ENCODE measurements at places on chromosomes 12 and 14.
A peak's percentile ranks its signal among the peaks of the same experiment; 100 is the strongest.

DNA sequence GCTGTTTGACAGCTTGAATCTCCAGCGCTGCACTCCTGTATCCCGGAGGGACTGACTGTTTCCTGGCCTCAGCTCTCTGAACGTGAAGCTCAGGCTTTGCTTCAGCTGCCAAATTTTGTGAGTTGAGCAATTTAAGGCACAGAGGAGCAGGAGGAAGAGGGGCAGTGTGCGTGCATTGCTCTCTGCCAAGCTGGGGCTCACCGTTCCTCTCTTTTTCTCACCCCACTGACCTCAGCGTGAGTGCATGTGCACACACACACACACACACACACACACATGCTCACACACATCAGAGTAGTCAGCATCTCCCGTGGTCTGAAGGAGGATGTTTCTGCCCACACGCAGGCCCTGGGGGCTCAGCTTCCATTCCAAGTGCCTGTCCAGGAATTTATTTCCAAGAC is 27.8 kb upstream of the BDKRB2 start:
- H3K27me3 ChIP-seq: no peaks in the 10 kb centered on the region
- peaks cover 15% of the 10 kb centered on the region for H3K4me1 ChIP-seq
- no peak overlapping the region for H3K4me3 ChIP-seq
- no peak overlapping the region for H3K27ac ChIP-seq
- no peaks in the 10 kb centered on the region for H3K36me3 ChIP-seq

- no peaks in the 10 kb centered on the region for H3K4me1 ChIP-seq
- no peaks in the 10 kb centered on the region for H3K36me3 ChIP-seq
- peak; percentile 81 for DNase-seq
- no peak overlapping the region for H3K27ac ChIP-seq
- no peak overlapping the region for H3K4me3 ChIP-seq
- H3K27me3 ChIP-seq: peaks cover 3% of the 10 kb centered on the region
Measured at GRCh38 chr14:106318700-106319099, 792.3 kb downstream of the TMEM121 start.

DNA sequence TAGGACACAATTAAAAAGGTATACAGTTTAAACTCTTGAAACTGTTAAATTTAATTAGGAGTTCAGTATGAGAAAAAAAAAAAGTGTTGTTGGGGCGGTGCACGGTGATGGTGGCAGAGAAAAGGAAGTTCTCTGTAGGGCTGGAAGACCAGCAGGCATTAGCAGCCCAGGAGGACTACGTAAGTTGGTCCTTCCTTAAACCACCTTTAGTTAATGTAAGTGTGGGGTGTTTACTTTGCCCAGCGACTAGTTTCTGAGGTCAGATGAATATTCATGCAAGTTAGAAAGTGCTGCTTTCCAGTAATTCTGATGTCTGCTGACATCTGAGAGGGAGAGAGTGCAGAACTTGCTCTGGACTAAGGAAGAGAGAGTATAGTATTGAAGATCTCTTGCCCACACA is 54.9 kb downstream of the NKX2-1 start:
- H3K27ac ChIP-seq: no peak overlapping the region
- H3K36me3 ChIP-seq: no peaks in the 10 kb centered on the region
- DNase-seq: no peak
- no peak overlapping the region for H3K4me3 ChIP-seq
- H3K27me3 ChIP-seq: peaks cover 10% of the 10 kb centered on the region

- no peak overlapping the region for H3K27ac ChIP-seq
- no peaks in the 10 kb centered on the region for H3K36me3 ChIP-seq
- peaks cover 6% of the 10 kb centered on the region for H3K27me3 ChIP-seq
- H3K4me3 ChIP-seq: no peak overlapping the region
- no peaks in the 10 kb centered on the region for H3K4me1 ChIP-seq
- no peak for DNase-seq
Measured at GRCh38 chr14:93732524-93732923, 55.8 kb downstream of the PRIMA1 start.

DNA sequence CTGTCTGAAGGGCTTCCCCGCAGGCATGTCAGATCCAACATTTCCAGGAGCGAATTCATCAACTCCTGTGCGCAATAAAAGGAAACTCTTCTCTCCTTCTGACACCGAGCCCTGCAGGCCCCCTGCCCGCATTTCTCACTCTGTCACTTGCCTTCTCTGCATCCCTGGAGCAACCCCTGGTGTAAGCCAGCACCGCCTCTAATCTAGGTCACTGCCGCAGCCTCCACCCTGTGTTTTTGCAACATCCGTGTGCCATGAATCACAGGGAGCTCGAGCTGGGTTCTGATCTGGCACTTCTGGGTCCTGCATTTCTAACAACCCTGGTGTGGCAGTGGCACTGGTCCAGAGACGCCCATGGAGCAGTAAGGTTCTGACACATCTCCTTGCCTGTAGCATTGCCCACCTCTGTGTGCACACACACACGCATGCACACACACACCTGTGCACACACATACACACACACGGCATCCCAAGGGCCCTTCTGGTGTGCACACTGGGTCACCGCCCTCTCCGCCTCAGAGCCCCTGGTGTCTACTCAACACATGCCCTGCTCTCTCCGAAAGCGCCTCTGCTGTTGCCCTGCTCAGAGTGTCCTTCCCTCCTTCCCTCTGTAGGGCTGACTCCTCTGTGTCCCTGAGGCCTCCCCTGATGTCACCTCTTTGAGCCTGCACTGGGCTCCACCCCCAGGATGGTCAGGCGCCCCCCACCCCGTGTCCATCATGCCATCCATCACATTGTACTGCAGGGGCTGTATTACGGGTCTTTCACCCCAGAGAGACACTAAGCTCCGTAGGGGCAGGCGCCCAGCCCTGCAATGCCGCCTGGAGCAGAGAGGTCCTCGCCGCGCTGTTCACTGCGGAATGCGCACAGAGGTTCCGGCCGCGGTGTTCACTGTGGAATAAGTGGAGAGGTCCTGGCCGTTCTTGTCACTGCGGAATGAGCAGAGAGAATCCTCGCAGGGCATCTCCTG is 111.4 kb upstream of the SFSWAP start:
- H3K27ac ChIP-seq: no peak overlapping the region
- H3K27me3 ChIP-seq: no peaks in the 10 kb centered on the region
- no peaks in the 10 kb centered on the region for H3K36me3 ChIP-seq
- H3K4me3 ChIP-seq: no peak overlapping the region
- DNase-seq: no peak

GRCh38 chr12:65728848-65729793 is 95.2 kb upstream of the HMGA2 start:
- peak overlapping the region; percentile 18 for H3K4me3 ChIP-seq
- H3K27me3 ChIP-seq: peaks cover 53% of the 10 kb centered on the region
- no peak overlapping the region for H3K27ac ChIP-seq
- H3K36me3 ChIP-seq: no peaks in the 10 kb centered on the region
- peak; percentile 6 for DNase-seq

GRCh38 chr14:68929623-68930307 is 49.3 kb downstream of the ACTN1 start:
- DNase-seq: no peak
- peaks cover 19% of the 10 kb centered on the region for H3K36me3 ChIP-seq
- H3K4me1 ChIP-seq: peaks cover 64% of the 10 kb centered on the region

- H3K36me3 ChIP-seq: no peaks in the 10 kb centered on the region
- H3K27me3 ChIP-seq: no peaks in the 10 kb centered on the region
- DNase-seq: no peak
- H3K4me3 ChIP-seq: no peak overlapping the region
- peaks cover 12% of the 10 kb centered on the region for H3K4me1 ChIP-seq
- H3K27ac ChIP-seq: no peak overlapping the region
Measured at GRCh38 chr14:99744199-99744872, 48.9 kb upstream of the EML1 start.

DNA sequence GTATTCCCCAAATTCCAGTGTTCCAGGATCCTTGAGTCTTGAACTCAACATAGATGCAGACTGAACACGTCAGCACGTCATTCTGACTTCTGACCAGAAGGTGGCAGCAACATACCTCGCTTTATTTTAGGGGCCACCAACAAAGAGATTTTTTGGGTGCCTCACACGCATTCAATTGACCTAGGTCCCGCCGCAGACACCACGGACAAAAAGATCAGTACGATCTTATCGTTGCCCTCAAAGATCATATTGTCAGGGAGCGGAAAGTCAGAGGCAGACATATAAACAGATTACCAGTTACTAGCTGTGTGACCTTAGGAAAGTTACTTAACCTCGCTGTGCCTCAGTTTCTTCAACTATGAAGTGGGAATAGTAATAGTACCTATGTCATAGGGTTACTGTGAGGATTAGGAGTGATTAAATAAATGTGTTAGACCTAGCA is 6.5 kb upstream of the PRPH start:
- peaks cover 17% of the 10 kb centered on the region for H3K27me3 ChIP-seq
- DNase-seq: peak; percentile 82
- H3K4me1 ChIP-seq: no peaks in the 10 kb centered on the region
- no peaks in the 10 kb centered on the region for H3K36me3 ChIP-seq

DNA sequence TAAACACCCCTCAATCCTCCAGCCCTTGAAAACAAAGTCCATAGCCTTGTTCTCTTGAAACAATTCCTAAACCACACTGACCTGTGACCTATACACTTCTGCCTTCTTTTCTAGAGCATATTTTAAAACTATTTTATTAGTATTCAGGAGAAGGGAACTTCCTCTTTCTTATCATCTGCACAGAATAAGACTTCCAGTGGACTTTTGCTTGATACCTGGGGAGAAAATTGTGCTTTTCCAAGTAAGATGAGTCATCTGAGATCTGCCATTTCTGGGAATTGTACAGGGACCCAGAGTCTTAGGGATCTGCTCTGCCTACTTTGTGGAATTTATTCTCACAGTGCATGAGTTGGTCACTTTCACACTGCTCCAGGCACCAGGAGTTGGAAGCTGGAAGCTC is 10.5 kb upstream of the WNT5B start:
- H3K4me1 ChIP-seq: peaks cover 19% of the 10 kb centered on the region
- no peaks in the 10 kb centered on the region for H3K36me3 ChIP-seq
- no peak overlapping the region for H3K27ac ChIP-seq
- no peak for DNase-seq
- no peaks in the 10 kb centered on the region for H3K27me3 ChIP-seq

DNA sequence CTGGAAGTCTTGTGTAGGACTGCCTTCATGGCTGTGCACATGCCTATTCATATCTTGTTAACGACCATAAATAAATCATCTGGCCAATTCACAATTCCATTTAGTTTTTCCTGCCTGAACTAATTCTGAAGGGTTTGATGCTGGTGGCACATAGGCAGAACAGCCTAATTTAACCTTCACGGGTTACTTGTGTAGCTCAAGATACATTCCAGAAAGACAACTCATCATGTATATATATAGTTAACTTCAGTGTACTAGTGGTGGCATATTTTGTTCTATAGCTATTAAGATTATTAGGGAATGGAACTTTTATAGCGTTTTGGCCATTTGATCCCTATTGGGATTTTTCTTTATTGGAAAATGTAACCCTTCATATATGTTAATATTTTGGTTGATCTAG is 31.4 kb downstream of the CFAP54 start:
- H3K4me3 ChIP-seq: no peak overlapping the region
- peaks cover 16% of the 10 kb centered on the region for H3K4me1 ChIP-seq
- no peak for DNase-seq
- H3K27me3 ChIP-seq: no peaks in the 10 kb centered on the region
- no peaks in the 10 kb centered on the region for H3K36me3 ChIP-seq

GRCh38 chr14:68039593-68039992 is 220.0 kb downstream of the RAD51B start:
- H3K27ac ChIP-seq: no peak overlapping the region
- no peak overlapping the region for H3K4me3 ChIP-seq

GRCh38 chr12:24853588-24853987 is 95.3 kb downstream of the BCAT1 start:
- no peak overlapping the region for H3K27ac ChIP-seq
- no peaks in the 10 kb centered on the region for H3K36me3 ChIP-seq
- H3K4me3 ChIP-seq: no peak overlapping the region
- no peak for DNase-seq
- H3K27me3 ChIP-seq: peaks cover 18% of the 10 kb centered on the region

GRCh38 chr12:111441107-111441928 is 35.6 kb downstream of the SH2B3 start:
- H3K4me1 ChIP-seq: peaks cover 90% of the 10 kb centered on the region
- no peaks in the 10 kb centered on the region for H3K27me3 ChIP-seq
- no peak for DNase-seq

DNA sequence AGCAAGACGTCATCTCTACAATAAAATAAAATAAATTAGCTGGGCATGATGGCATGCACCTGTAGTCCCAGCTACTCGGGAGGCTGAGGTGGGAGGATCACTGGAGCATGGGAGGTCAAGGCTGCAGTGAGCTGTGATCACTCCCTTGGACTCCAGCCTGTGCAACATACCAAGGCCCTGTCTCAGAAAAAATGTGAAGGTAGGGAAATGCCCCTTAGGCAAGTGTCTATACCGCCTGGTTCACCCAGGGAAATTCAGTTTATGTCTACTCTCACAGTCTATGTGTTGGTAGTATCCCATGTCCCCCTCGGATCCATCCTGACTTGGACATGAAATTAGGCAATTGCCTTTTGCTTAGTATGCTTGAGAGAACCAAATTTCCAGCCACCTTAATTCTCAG is 88.4 kb upstream of the TMEM132C start:
- H3K4me1 ChIP-seq: no peaks in the 10 kb centered on the region
- no peak for DNase-seq
- H3K27me3 ChIP-seq: no peaks in the 10 kb centered on the region
- H3K36me3 ChIP-seq: no peaks in the 10 kb centered on the region
- H3K4me3 ChIP-seq: no peak overlapping the region
- H3K27ac ChIP-seq: no peak overlapping the region

DNA sequence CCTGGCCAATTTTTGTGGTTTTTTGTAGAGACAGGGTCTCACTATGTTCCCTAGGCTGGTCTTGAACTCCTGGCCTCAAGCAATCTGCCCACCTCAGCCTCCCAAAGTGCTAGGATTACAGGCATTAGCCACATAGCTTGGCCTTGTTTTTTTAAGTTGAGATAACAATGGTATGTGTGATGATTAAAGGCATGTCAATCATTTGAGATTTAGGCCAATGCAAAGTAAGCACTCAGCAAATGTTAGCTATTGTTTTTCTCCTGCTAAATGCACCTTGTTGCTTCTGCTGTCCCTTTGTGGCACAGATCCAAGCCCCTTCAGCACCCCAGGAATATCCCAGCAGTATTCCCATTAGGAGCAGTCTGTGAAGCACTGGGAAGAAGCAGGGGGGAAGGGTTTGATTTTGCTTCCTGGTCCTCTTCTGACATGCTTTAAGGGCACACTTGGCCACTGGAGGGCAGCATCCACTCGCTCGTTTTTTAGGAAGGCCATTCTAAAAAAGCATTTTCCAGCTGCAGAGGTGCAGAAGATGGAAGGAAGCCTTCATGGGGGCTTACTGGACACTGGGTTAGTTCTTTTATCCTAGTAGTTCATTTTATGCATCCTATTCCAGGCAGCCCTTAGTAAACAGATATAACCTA is 70.2 kb upstream of the ZFP36L1 start:
- H3K36me3 ChIP-seq: peaks cover 6% of the 10 kb centered on the region
- H3K27me3 ChIP-seq: no peaks in the 10 kb centered on the region
- DNase-seq: peak; percentile 92
- H3K4me1 ChIP-seq: no peaks in the 10 kb centered on the region
- no peak overlapping the region for H3K4me3 ChIP-seq

DNA sequence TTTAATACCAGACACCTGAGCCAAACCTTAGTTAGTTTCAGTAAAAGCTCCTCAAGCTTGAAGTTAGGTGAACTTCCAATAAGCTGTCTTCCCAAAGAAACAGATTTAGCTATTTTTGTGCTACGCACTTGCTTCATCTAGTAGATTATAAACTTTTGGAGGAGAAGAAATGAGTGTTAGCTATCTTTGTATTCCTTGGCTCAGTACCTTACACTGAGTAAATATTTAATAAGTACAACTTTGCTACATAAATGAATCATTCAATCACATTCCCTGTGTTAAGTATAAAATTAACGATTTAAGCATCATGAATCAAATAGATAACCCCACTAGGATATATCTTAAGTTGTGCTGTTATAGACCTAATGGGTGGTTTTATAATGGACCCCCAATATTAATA is 307.0 kb downstream of the PCNX1 start:
- H3K36me3 ChIP-seq: no peaks in the 10 kb centered on the region
- no peaks in the 10 kb centered on the region for H3K27me3 ChIP-seq
- H3K27ac ChIP-seq: no peak overlapping the region
- DNase-seq: no peak
- H3K4me3 ChIP-seq: no peak overlapping the region
